ENCODE measurements at places on chromosomes 7 and 10. TPM values are rescaled to one million over a fixed set of nuclear protein-coding genes. Genes with fewer than 3 reads are reported as not detected.

The MMP21 gene
- polyA plus RNA-seq, result 0.24 TPM

The LRRD1 gene
- 0.22 TPM for polyA plus RNA-seq

The SFRP4 gene
- polyA plus RNA-seq, result 5.2 TPM

The PTCD1 gene
- 6.5 TPM for polyA plus RNA-seq

The GTF2IRD2 gene
- 23.6 TPM for polyA plus RNA-seq

The EBLN1 gene
- not detected for polyA plus RNA-seq

The TMEM178B gene
- 4.0 TPM for polyA plus RNA-seq

The CYP2C8 gene
- polyA plus RNA-seq, result 11.0 TPM

The TMEM270 gene
- polyA plus RNA-seq, result 0.56 TPM

The CAV2 gene
- 9.8 TPM for polyA plus RNA-seq

The BTBD16 gene
- polyA plus RNA-seq, result 0.13 TPM

The SPDYE18 gene
- polyA plus RNA-seq, result 0.88 TPM

The SLC13A1 gene
- not detected for polyA plus RNA-seq

The RFC2 gene
- polyA plus RNA-seq, result 18.0 TPM

The GRM3 gene
- polyA plus RNA-seq, result 0.40 TPM

The CYP2C19 gene
- polyA plus RNA-seq, result not detected

The DYDC1 gene
- not detected for polyA plus RNA-seq

The SKIDA1 gene
- 0.64 TPM for polyA plus RNA-seq

The TMEM213 gene
- polyA plus RNA-seq, result not detected

The CFAP69 gene
- 2.7 TPM for polyA plus RNA-seq

The WNT2 gene
- not detected for polyA plus RNA-seq

The TYSND1 gene
- polyA plus RNA-seq, result 4.9 TPM

The CELF2 gene
- polyA plus RNA-seq, result 4.4 TPM

The ZPBP gene
- not detected for polyA plus RNA-seq

The EVX1 gene
- polyA plus RNA-seq, result 0.97 TPM

The WNT16 gene
- polyA plus RNA-seq, result 0.08 TPM

The SH2D4B gene
- not detected for polyA plus RNA-seq

The ARHGAP22 gene
- 11.6 TPM for polyA plus RNA-seq

The THNSL1 gene
- polyA plus RNA-seq, result 14.5 TPM

The OR2A5 gene
- not detected for polyA plus RNA-seq

The NKX2-3 gene
- not detected for polyA plus RNA-seq

The FBXO24 gene
- polyA plus RNA-seq, result 1.5 TPM

The BAIAP2L1 gene
- 21.8 TPM for polyA plus RNA-seq

The ARID5B gene
- polyA plus RNA-seq, result 10.7 TPM

The WIPF3 gene
- 16.0 TPM for polyA plus RNA-seq

The ANKRD61 gene
- 0.35 TPM for polyA plus RNA-seq

The TEX47 gene
- polyA plus RNA-seq, result not detected

The SLC16A9 gene
- polyA plus RNA-seq, result 143 TPM

The ARPC1A gene
- polyA plus RNA-seq, result 161 TPM

The TUBAL3 gene
- polyA plus RNA-seq, result not detected

The TMEM196 gene
- 0.46 TPM for polyA plus RNA-seq

The GNGT1 gene
- not detected for polyA plus RNA-seq

The PILRA gene
- polyA plus RNA-seq, result 5.1 TPM

The PSD gene
- 3.4 TPM for polyA plus RNA-seq

The STOX1 gene
- 7.2 TPM for polyA plus RNA-seq

The CXCL12 gene
- polyA plus RNA-seq, result 41.0 TPM

Measured in adrenal gland (tissue), 19 donors.